CD4-positive, alpha-beta T cell (primary cell): ENCODE measurements at places on chromosomes 3 and 15.

- DNase-seq, result no peak
These were observed 60.5 kb downstream of the KLF13 start for GRCh38 chr15:31387092-31387478.

DNA sequence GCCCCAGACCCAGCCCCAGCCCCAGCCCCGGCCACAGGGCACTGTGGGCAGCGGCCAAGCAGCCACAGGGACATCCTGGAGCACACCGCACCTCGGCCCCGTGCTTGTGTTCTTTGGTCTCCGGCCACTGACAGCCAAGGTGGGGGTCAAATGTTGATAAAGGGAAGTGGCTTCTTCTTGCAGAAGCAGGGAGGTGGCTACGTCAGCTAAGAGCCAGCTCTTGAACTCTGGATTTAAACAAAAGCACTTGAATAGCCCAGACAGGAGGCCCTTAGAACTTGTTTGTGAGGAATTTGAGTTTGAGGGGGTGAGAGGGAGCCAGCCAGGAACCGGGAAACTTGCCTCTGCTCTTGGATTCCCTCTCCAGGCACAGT is 135.8 kb upstream of the ABHD17C start:
- DNase-seq, result no peak

GRCh38 chr3:184050217-184050847 is 2.5 kb upstream of the HTR3C start:
- no peak for DNase-seq

DNA sequence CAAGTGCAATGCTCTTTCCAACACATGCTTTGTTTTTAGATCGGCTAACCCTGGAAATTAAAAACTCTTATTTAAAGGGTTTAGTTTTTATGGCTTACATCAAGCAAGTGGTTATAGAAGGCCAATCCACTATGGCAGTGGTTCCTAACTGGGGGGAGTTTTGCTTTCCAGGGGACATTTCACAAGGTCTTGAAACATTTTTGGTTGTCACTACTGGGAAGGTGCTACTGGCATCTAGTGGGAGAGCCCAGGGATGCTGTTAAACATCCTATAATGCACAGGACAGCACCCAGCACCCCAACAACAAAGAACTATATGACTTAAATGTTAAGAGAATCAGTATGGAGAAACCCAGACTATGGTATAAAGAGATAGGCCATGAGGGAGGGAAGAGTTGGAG is 439.0 kb downstream of the NTRK3 start:
- no peak for DNase-seq

- no peak for DNase-seq
These were observed 58.7 kb upstream of the TIPARP start for GRCh38 chr3:156615592-156616173.

DNA sequence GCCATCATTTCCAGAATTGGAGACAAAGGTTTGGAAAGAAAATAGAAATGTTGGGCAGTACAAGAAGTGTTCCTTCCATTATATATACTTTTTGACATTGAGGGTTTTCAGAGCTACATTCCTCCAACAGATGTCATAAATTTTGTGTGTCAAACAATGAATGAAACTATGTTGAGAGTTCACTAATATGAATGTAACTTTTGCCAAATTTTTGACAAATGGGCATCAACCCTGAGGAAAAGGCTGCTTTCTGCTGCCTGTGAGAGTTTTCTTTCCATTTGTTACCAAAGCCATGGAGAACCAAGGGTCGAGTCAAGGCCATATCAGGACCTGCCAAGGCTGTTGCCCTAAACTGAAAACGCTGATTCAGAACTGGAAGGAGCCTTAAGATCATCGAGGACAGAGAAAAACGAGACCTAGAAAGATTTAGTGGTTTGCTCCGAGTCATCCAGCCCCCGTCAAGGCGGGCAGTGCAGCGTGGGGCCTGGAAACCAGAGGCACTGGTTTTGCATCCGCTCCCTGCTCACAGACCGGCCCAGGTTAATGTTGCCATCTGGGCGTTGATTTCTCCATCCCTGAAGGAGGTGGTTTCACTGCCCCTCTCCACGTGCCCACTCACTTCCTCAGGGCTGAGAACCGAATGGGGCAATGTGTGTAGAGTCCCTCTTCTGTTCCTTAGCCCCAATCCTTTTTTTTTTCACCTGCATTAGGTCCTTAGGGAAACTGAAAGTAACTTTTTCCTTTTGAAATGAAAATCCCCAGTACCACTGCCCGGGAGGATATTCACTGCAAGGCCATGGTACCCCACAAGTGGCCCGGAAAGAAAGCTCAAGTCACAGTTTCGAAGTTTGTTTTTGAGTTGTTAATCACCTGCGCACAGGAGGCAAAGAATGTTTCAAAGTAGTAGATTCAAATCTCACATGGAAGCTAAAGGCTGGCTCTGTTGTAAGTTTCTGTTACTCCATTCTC is 32.8 kb downstream of the TPM1 start:
- DNase-seq, result no peak

DNA sequence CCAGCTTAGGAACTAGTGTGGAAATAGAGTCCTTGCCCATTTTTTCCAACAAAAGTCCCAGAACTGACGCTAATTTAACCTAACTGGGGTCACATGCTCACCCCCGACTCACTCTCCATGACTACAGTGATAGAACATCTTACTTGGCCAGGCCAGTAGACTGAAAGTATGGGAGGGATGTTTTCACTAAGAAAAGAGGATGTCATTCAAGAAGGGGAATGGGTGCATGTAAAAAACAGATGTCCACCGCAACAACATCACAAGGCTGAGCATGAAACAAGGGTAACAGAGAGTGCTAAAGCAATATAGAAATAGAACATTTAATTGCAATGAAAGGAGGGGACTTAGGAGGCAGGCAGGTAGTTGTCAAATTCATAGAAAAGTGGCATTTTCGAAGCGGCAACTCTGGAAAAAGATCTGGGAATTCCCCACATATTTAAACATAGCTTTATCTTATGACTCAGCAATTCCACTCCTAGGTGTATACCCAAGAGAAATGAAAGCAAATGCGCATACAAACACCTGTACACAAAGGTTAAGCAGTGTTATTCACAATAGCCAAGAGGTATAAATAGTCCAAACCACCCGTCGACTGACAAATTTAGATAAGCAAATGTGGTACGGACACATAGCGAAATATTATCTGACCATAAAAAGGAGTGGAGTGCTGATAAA is 41.1 kb upstream of the UBE2E2 start:
- no peak for DNase-seq

GRCh38 chr3:162760789-162761188 is 1264.2 kb downstream of the OTOL1 start:
- DNase-seq, result no peak

DNA sequence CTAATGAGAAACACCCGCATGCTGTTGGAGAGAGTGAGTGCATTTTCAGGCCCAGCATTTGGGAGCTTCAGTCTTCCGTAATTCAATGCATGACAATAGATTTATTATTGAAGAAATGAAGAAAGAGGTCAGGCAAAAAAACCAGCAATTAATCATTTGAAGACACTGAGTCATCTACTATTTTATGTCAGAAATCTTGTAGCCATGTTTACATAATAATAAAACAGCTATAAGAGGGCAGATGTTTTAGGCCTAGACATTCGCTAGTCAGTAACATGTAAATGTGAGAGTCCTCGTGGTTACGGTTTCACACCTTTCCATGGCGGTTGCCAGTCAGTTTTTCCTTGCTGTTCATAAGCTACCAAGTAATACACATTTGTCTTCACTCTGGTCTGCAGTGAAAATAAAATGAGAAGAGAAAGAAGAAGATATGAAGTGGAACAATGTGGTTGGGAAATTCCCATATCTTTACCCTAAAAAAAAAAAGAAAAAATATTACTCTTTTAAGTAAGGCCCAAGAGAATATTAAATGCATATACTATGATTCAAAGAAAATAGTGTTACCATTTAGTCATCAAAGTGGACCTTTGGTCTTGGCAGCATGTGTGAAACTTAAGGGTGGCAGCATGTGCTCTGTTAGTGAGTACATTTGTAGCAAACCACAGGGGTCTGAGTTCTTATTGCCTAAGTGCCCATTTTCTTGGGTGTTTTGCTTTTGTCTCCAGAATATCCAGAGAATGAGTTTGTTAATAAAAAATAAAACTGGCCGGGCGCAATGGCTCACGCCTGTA is 140.5 kb upstream of the TBL1XR1 start:
- DNase-seq, result no peak

GRCh38 chr3:52132041-52132440 is 22.2 kb downstream of the POC1A start:
- DNase-seq, result no peak

- no peak for DNase-seq
These were observed 6.1 kb downstream of the VWA5B2 start for GRCh38 chr3:184235381-184236032.

DNA sequence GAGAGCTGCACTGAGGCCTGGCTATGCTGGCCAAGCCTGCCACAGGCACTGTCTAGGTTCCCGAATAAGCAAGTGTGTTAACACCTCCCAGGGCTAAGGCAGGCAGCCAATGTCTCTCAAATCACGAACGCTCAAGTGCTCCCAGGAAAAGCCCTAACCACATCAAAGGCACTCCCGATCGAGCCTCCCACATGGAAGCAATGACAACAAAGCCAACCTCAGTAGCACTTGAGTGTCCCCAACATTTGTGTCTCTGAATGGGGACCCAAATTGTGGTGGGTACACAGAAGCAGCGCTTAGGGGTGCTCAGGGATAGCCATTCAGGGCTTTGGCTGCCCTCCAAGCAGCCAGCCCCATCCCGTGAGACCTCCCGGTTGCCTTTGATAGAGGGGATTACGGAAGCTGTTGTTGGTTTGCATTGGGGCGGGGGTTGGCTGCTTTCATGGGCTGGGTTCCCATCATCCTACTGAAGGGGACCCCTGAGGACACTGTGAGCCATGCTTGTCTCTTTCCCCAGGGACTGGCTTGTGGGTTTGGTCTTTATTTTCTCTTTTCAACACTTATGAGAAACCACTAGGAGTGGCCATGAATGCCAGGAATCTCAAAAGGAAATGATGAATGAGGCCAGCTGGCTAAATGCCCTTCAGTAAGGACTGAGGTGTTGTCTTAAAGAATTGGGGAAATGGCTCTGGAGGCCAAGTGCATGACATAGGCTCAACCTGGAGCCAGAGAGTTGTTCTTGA is 234.1 kb upstream of the FEZF2 start:
- no peak for DNase-seq
